HFFc6 (cell line): ENCODE measurements at places on chromosomes 11 and 22. TPM values are rescaled to one million over a fixed set of nuclear protein-coding genes. Genes with fewer than 3 reads are reported as not detected.

Gene CCDC188
- total RNA-seq: 0.57 to 4.8 TPM in 2 of 3 replicates, not detected in the other

DNA sequence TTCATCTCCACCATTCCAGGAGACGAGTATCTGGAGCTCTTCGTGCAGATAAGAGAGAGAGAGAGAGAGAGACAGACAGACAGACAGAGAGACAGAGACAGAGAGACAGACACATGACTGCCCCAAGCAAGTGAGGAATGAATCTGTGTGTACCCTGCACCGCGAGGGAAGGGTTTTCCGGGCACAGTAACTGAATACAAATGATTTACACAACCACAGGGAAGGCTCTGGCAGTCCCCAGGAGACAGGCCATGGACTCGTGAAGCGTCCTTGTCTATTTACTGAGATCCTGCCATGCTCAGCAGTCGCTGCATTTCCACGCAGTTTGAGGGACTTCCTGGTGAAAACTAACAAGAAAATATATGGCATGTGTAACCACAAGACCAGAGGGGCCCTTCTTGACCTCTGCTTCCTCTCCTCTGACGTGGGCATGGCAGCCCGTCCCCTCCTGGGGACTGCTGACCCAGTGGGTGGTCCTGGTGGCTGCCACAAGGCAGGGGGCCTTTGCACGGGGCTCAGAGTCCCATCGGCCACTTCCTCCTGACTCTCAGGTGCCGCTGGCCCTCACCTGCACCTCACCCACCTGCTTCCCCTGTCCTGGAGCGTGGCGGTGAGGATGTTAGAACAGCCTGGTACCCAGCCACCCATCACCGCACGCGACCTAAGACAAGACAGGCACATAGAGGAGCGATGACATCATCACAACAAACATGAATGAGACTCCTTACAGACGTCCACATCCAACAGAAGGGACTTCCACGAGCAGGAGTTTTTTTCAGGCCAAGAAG, 75.9 kb downstream of the PHF21B start:
- no peak for DNase-seq
- no peaks in the 10 kb centered on the region for H3K36me3 ChIP-seq
- H3K27ac ChIP-seq: no peak overlapping the region
- no peaks in the 10 kb centered on the region for H3K4me1 ChIP-seq

DNA sequence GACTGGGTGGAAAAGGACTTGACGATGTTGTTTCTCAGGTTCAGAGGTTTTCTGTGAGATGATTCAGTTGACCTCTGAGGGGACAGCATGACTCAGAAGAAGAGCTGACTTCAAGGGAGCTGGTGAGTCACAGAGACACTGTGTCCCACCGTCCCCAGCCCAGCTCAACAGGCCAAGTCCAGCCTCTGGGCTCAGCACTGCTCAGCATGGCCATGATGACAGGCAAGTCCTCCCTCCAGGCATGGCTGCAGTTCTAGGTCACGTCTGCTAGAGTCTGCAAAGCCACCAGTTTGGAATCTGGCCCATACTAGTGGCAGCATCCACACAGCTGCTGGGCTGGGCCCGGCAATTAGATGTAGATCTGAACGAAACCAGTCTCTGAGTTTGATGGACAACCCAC, 12.9 kb downstream of the TRIM29 start:
- H3K27ac ChIP-seq: no peak overlapping the region
- H3K27me3 ChIP-seq: peaks cover 14% of the 10 kb centered on the region
- H3K4me1 ChIP-seq: peaks cover 42% of the 10 kb centered on the region
- peak; percentile 79 for DNase-seq
- no peaks in the 10 kb centered on the region for H3K36me3 ChIP-seq
- no peak overlapping the region for H3K4me3 ChIP-seq

DNA sequence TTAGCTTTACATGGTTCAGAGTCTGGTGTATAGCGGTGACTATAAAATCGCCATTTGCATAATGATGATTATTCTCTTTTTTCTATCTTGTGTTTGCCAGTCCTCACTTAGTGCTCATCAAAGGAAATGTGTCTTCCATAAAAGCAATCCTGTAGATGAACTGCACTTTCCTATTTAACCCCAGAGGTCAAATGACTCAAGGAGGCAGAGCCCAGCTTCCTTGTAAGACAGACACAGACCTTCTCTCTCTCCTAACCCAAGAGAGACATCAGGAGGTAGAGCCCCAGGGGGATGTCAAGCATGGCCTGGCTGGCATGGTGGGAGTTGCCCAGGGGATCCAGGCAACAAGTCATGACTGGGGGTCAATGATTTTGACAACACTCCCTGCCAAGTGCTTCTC, 46.9 kb upstream of the CRTAM start:
- H3K27ac ChIP-seq: peak overlapping the region; percentile 87
- peaks cover 21% of the 10 kb centered on the region for H3K4me1 ChIP-seq
- DNase-seq: no peak
- H3K27me3 ChIP-seq: peaks cover 2% of the 10 kb centered on the region; the same call in 1 of the 2 replicates
- peak overlapping the region; percentile 59; the same call in 1 of the 2 replicates for H3K4me3 ChIP-seq

DNA sequence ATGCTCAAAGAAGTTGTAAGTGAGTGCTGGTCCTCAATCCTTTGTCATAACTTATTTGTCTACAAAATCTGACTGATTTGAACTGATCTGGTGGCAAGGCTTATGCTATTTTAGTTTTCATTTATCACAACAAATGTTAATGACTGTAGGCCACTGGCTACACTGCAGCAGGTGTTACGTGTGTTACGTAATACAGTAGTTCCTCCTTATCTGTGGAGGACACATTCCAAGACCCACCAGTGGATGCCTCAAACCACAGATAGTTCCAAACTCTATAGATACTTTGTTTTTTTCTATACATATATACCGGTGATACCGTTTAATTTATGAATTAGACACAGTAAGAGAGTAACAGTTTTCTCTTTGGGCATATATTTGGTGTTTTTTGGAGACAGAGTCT, 7.0 kb downstream of the MADD start:
- no peak for DNase-seq
- H3K4me1 ChIP-seq: peaks cover 21% of the 10 kb centered on the region
- no peak overlapping the region for H3K27ac ChIP-seq
- H3K27me3 ChIP-seq: no peaks in the 10 kb centered on the region; the same call in 1 of the 2 replicates
- no peak overlapping the region for H3K4me3 ChIP-seq
- H3K36me3 ChIP-seq: peaks cover 18% of the 10 kb centered on the region
